Fibroblast of upper back skin (primary cell): ENCODE measurements at places on chromosomes 12 and 14.
A peak's percentile ranks its signal among the peaks of the same experiment; 100 is the strongest.

GRCh38 chr14:34170882-34171281 is 220.0 kb upstream of the EGLN3 start:
- DNase-seq = no peak

DNA sequence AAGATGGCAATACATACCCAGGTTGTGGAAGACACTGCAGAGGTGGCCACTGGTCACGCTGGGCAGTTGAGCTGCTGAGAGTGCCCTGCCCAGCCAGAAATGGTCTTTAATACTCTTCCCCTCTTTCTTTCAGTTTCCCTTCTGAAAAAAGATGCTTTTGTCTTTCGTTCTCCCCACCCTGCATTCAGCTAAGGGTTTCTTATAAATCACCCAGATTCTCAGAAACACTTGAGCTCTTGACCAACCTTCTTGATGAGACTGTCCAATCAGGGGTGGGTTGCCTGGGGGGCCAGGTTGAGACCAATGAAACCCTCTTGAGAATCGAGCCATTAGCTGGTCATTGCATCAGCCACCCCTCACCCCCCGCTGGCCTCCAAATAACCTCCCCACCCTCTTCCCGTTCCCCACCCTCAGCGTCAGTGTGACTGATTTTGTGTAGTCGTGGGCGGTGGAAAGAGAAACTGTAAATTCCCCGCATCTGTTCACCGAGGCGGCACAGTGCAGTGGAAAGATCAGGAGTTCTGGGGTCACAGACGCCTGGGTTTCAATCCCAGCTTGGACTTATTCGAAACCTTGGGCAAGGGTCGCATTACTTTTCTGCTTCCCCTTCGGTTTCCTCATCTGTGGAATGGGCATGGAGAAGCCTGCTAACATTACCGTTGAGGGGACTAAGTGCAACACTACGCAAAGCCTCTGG is 52.3 kb downstream of the SLC25A47 start:
- peak; percentile 98 for DNase-seq

- DNase-seq = no peak
These were observed 22.3 kb downstream of the ZFC3H1 start for GRCh38 chr12:71641390-71641789.

DNA sequence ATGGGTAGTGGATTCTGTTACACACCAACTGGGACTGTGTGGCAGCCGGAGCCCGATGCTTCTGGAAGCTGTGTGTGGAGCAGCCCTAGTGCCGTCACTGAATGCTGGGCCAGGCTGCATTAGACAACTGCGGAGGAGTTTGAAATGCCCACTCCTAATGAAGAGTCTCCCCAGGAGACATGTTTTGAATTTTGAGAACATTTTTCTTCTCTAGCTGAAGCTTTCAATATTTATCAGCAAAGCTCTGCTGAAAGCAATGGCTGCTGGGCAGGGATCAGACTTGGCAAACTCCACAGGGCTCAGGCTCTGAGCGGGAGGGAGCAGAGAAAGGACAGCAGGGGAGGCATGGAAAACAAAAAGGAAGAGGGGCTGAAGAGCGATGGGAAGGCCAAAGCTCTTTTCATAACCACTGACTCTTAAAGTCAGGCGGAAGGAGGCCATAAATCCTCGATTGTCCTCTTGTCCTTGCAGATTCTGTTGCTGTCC is 189.1 kb downstream of the MON2 start:
- no peak for DNase-seq

DNA sequence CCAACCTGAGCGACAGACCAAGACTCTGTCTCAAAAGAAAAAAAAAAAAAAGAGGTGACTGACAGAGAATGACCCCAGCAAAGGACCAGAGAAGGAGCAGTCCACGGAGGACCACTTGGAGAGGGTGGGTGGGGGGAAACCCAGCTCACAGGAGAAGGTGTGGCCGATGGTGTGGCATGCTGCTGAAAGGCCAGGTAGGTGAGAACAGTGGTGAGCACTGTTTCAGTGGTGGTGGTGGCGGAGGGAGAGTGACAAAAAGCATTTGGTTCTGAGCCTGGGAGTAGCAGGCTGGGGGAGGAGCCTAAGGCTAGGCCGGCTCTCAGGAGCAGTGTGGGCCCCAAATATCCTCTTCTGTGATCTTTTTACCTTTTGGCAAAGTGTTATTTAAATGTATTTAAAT is 63.8 kb downstream of the IRF2BPL start:
- no peak for DNase-seq

- no peak for DNase-seq
These were observed 138.0 kb downstream of the SLC38A6 start for GRCh38 chr14:61119006-61119405.

GRCh38 chr14:64195199-64195598 is 99.0 kb downstream of the ESR2 start:
- no peak for DNase-seq

GRCh38 chr14:95185033-95185766 is 27.9 kb upstream of the DICER1 start:
- DNase-seq = peak; percentile 56

DNA sequence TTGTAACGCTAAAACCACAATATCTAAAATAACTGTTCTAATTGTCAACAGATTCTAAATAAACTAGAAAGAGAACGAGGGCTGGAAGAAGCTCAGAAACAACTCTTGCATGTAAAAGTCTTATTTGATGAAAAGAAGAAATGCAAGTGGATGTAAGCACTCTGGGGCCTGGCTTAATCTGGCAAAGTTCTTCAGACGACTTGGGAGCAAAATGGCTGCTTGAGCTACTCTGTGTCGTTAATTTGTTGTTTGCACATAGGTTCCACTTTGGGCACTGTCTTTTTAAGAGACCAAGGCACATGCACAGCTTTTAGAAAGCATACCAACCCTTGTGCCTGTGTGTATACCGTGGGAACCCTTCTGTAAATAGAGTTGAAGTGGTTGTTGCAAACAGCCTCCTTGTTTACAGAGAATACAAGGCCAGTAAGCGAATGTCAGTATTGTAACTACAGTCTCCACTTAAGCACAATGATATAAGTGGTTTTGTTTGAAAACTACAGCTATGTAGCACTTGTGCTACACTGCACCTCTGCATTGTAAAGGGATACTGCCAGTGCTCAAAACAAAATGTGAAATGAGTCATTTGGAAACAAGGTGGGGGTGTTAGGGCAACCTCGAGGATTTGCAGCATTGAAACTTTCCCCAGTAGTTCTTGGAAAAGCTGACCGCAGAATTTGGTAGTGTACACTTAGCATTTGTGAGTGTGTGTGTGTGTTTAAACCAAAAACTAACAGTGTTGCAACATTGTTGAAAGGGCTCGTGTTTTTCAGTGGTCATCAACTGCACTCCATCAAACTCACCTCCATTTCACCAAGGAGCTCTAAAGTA is 154.3 kb downstream of the CEP83 start:
- DNase-seq = peak; percentile 36

DNA sequence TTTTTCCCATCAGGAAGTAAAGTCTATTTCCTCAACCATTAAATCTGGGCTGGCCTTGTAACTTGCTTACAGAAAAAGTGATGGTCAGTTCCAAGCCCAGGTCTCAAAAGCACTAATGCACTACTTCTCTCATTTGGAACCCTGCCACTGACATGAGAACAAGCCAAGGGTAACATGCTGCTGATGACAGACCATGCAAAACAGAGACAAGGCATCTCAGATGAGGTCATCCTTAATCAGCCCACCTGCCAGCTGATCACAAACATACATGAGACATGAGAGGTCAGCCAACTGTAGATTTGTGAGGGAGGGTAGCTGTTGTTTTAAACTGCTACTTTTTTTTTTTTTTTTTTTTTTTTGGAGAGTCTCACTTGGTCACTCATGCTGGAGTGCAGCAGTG is 16.2 kb downstream of the TWF1 start:
- DNase-seq = peak; percentile 76

DNA sequence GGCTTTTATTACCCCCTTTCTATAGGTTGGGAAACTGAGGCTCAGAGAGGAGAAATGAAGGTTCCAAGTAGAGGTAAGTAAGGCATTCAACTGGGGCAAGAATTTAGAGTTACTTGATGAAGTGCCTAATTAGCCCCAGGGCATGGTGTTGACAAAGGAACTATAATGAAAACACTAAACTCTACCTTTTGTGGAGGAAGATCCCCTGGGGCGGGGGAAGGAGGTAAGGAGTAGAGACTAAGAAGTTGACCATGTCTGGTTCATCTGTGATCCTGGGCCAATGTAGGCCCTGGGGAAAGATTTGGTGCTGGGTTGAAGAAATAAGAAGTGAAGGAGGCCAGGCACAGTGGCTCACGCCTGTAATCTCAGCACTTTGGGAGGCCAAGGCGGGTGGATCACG is 16.2 kb upstream of the COX6A1 start:
- DNase-seq = no peak

DNA sequence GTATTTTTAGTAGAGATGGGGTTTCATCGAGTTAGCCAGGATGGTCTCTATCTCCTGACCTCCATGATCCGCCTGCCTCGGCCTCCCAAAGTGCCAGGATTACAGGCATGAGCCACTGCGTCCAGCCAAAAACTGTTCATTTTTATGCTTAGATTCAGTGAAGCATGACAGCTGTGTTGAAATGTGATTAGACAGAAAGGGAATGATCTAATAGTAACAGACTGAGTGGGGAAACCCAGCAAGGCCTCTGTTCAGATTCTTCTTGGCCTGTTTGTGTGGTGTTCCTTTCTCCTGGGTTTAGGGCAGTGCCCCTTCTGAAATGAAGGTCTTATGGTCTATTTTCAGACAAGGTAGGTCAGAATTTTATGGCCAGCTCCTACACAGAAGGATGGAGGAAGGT is 11.8 kb upstream of the ABCD4 start:
- DNase-seq = no peak
